ENCODE measurements at places on chromosomes 6 and 20.

- DNase-seq = no peak
Measured at GRCh38 chr6:33737267-33738026, 9.3 kb downstream of the IP6K3 start.

- DNase-seq = no peak
Measured at GRCh38 chr6:35477028-35477427, 8.8 kb downstream of the RPL10A start.

- peak; percentile 38 for DNase-seq
Measured at GRCh38 chr20:50085481-50086365, 27.2 kb downstream of the UBE2V1 start.

DNA sequence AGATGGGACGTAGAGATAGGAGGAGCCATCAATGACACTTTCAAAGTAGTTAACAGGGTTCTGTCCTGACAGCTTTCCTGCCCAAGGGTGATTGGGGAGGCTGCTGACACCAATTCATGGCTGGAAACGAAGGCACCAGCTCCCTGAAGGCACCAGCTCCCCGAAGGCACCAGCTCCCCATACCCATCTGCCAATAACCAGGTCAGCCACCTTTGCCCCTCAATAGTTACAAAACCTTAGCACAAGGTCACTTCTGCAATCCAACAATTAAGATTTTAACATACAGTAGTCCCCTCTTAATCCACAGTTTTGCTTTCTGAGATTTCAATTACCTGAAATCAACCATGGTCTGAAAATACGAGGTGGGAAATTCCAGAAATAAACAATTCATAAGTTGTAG, 51.7 kb downstream of the ELOVL5 start:
- DNase-seq = no peak

DNA sequence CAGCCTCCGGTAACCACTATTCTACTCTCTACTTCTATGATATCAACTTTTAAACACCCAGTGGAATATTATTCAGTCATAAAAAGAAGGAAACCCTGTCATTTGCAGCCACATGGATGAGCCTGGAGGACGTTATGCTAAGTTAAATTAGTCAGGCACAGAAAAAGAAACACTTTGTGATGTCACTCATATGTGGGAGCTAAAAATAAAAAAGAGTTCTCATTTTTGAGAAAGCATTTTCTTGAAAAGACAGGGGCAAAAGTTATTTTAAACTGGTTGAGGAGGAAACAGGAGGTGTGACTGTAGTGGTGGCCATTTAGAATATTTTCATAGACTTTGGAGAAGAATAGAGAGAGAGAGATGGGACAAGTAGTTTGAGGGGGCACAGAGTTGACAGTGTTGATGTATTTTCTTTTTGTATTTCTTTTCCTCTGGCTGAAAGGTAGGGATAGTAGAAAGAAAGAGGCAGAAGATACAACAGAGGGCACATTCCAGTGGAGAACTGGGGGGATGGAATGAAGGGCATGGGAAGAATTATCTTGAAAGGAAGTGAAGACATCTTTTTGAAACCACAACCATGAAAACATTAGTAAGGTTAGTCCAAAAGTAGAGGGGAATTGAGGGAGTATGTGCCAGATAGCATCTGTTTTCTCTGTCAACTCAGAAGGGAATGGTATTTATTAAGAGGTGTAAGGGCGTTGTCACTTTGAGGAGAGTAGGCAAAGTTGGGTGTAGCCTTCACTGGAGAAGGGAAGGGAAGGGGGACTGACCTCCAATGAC, 181.3 kb upstream of the GMDS start:
- DNase-seq = peak; percentile 61

- no peak for DNase-seq
Measured at GRCh38 chr20:2245637-2246036, 50.2 kb upstream of the TGM3 start.

- no peak for DNase-seq
Measured at GRCh38 chr20:46051556-46052308, 22.7 kb downstream of the SLC12A5 start.

- no peak for DNase-seq
Measured at GRCh38 chr6:2469428-2469827, 224.0 kb upstream of the GMDS start.

GRCh38 chr6:5986861-5987260, 19.9 kb downstream of the NRN1 start:
- DNase-seq = no peak

- DNase-seq = peak; percentile 56
Measured at GRCh38 chr6:108222504-108222903, 38.3 kb downstream of the SNX3 start.

DNA sequence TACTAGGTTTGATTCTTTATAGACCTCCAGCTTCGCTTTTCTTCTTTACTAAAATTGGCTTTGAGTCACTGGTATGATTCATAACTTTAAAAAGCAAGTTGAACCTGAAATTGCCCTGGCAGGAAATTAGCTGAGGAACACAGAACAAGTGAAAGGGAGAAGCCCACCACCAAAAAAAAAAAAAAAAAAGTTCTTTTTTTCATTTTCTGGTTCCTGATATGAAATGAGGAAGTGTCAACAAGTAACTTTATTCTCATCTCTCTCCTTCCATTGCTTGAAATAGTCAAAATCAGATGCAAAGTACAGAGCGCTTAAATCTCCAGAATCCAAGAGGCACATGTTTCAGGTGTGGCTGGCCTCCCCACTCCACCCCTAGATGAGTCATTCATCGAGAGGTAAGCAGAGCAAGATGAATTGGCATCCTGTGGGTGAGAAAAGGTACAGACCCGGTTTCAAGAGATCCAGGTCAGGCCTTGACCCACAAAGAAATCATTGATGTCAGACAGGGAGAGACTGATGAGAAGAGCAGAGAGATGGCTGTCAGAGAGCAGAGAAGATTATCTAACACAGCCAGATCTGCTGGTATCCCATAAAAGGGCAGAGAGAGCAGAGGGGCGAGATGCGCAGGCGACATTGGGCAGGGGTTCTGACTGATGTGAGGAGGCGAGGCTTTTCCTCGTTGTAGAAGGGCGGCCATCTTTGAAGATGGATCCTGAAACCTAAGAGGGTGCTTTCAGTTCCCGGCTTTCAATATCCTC, 54.8 kb upstream of the MBOAT1 start:
- DNase-seq = no peak

GRCh38 chr6:23202207-23202606, 632.8 kb downstream of the HDGFL1 start:
- no peak for DNase-seq

GRCh38 chr20:62171245-62171644, 11.6 kb upstream of the MTG2 start:
- DNase-seq = no peak

GRCh38 chr20:21340991-21341697, 38.0 kb downstream of the XRN2 start:
- no peak for DNase-seq

- no peak for DNase-seq
Measured at GRCh38 chr20:18431206-18431605, 35.6 kb downstream of the DZANK1 start.

GRCh38 chr6:12595161-12595811, 121.3 kb upstream of the PHACTR1 start:
- peak; percentile 63 for DNase-seq

- DNase-seq = no peak
Measured at GRCh38 chr20:9160331-9160730, 91.4 kb downstream of the PLCB4 start.

- DNase-seq = no peak
Measured at GRCh38 chr6:16306334-16306733, 67.9 kb downstream of the GMPR start.

- DNase-seq = no peak
Measured at GRCh38 chr6:143400258-143401067, 50.0 kb downstream of the ADAT2 start.

DNA sequence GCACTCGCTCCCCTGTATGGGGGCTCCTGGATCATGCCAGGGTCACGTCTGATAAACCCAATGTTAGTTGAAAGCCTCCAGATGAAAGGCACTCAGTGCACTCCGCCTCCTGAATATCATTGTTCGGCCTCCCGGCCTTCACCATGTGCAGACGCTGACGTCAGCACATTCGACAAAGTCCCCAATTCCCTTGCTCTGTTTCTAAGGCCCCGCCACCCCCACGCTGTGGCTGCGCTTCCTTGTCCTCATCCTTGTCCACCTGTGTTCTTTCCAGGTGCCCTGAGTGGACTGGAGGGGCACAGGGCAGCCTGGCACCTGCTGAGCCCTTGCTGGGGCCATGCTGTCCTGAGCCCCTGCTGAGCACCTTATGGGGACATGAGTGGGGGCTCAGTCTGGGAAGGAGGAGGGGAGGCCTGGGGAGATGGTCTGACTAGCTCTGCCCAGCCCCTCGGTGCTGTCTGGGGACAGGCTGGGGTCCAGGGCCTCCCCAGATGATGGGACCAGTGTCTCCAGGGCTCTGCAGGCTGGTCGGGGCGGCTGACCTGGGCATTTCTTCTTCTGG, 9.8 kb upstream of the BHLHE23 start:
- no peak for DNase-seq

DNA sequence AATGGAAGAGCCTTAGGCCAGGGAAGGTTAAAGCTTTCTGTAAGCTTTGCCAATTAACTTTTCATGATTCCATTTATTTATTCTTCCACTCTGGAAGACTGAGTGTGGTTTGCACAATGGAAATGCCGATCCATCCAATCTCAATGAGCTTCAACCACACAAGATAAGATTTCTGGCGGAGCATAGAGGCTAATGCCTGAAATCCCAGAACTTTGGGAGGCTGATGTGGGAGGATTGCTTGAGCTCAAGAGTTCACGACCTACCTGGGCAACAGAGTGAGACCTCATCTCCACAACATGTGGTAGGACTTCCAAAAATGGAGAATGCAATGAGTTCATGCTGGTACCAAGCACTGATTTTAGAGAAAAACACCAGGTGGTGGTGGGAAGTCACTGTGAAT, 6.2 kb downstream of the ENPP1 start:
- no peak for DNase-seq

DNA sequence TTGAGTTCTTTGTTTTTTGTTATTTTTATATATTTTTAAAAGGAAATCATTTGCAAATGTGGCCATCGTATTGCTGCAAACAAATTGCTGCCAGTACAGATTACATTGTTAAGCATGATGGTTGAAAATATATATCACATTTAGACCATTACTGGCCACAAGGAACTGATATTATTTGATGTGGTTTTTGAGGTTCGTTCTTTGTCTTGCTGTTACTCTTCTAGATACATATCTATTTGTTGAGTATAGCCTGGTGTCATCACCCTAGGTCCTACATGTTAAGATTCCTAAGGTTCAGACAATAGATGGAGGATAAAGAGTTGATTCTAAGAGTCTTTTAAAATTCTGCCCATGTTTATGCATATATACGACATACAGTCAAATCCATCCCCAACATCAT, 306.0 kb downstream of the FARS2 start:
- DNase-seq = no peak

DNA sequence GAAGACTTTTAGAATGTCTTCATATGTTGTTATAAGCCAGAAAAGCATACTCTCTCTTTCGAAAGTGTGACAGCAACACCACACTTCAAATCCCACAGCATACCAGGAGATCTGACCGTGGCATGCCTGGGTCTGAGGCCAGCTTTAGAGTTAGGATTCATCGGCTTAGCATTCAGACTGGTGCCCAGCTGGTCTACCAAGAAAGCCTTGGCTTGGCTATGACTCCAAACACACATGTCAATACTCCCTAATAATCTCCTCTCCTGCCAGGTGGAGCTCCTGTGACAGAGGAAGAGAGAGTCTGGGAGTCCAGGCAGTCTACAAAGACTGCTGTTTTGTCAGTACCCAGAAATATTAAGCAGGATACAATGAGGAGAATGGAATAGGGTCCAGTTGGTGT, 77.1 kb upstream of the MAN1A1 start:
- DNase-seq = peak; percentile 34

DNA sequence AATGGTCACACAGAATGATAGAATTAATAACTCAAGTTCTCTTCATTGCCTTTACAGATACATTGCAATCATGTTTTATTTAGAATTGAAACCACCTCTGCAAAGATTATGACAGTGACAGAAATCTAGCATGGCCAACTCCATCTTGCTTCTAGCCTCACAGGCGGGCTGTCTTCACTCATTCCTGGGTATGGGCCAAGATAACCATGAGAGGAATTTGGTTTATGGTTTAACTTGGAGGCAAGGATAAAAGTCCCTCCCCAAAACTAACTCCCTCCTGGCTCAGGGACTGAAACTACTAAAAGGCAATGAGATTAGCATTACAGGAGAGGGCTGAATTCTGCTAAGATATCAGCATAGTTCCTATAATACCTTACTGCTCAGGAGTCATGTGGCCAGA, 95.2 kb upstream of the CST7 start:
- DNase-seq = no peak

DNA sequence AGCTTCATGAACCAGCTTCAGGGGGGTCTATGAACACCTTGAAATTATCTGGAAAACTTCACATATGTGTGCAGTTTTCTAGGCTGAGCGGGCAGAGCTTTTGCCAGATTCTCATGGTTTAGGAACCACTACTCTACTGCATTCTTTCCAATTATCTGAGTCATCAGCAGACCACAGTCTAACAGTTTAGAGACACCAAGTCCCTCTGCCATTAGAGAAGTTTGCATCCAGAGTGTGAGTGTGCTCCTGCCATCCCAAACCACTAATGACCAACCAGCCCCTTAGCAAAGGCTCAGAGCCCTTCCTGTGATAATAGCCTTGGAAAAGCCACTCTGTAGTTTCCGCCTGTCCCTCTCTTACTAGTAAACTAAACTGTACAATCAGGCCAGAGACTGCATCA, 96.8 kb downstream of the PHACTR1 start:
- DNase-seq = peak; percentile 44

- DNase-seq = no peak
Measured at GRCh38 chr20:47862574-47863240, 77.4 kb upstream of the SULF2 start.

GRCh38 chr6:22471746-22472145, 97.6 kb upstream of the HDGFL1 start:
- no peak for DNase-seq

DNA sequence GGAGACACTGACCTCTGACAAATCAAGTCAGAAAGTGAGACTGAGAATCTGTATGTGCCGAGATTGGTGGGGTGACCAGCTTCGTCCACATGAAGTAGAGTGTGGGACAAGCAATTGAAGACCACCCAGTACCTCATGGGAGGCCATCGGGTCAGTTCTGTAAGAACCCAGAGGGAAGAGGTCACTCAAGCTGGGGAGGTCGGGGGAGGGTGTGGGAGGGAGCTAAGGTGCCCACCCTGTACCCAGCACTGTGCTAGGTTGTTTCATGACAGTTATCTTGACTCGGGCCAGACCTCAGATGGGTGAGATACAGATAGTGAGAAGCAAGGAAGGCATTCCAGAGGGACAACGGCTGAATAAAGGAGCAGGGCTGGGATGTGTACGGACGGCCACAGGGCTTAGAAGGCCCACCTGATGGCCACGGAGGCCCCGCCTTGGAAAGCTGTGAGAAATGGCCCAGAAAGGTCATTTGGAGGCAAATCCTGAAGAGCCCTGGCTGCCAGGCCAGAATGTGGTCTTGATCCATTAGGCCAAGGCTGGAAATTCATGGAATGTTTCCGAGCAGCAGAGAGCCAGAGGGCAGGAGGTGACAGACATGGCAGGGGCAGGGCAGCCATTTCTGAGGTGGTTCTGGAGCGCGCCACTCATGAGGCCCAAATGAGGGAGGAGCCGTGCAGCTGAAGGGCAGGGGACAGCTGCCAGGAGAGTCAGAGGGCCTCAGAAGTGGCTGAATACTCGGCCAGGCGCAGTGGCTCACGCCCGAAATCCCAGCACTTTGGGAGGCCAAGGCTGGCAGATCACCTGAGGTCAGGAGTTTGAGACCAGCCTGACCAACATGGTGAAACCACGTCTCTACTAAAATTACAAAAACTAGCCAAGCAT, 7.7 kb downstream of the MMP24OS start:
- no peak for DNase-seq
